Left hindlimb (tissue), 1 donor: ENCODE measurements at places on chromosomes 6 and 20.

- no peak for DNase-seq
These were observed 114.7 kb downstream of the COL9A1 start for GRCh38 chr6:70188202-70188601.

DNA sequence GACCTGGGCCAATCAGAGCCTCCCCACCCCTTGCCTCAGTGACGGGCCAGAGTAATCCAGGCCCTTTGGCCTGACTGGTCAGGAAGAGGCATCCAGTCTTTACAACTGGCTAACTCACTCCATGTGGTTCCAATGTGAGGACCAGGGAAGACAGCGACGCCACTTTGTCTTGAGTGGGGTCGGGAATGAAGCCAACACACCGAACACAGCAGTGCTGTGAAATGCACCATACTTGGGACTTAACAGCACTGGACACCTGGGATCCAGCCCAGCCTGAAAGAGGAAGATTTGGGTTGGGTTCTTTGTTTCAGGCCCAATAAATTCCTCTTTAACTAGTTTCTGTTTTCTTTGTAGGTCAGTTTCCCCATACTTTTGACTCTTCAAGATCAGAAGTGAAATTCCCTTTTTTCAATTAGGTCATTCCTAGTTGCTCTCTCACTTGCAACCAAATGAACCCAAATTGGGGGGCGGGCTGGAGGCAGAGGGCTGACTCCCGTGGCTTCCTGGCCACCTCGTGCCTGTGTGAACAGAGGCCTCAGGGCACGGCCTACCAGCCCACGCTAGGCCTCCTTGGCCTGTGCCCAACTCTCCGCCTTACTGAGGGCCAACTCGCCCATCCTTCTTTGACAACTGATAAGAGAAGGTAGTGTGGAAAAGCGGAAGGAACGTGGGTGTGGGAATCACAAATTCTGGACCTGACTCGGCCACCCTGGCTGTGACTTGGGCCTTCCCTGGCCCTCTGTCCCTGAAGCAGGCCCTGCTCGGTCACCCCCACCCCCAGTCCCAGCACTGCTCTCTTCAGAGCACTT, 17.1 kb downstream of the SULF2 start:
- no peak for DNase-seq

DNA sequence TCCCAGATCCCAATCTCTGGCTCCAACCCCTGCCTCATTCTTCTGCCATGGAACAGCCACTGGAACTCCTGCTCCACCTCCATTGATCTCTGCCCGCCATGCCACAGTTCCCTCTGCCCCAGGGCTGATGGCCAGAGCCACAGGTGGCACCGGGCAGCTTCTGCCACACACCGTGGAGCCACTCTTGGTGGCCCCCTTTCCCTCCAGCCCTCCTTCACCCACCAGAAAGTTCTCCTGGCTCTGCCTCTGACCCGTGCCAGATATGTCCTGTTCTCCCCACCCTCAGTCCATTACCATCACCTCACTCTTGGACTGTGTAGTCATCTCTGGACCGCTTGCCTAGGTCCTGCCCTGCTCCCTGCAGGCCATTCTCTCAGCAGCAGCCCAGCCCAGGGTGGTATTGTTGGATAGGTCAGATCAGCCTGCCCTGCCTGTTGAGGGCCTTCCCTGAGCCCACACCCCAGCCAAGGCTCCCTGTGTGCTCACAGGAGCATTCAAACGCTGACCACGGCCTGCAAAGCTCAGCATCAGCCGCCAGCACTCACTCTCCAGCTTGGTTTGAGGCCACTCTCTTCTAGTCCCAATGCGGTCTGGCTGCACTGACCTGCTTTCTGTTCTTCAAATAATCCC, 16.8 kb upstream of the SYNDIG1 start:
- no peak for DNase-seq

- no peak for DNase-seq
These were observed 159.6 kb downstream of the SASH1 start for GRCh38 chr6:148502083-148502772.

- DNase-seq = peak; percentile 46
These were observed 1.4 kb upstream of the POU3F2 start for GRCh38 chr6:98833057-98833306.

- DNase-seq = no peak
These were observed 3.3 kb upstream of the SLC29A1 start for GRCh38 chr6:44219815-44220784.

GRCh38 chr6:30835576-30835975, 48.7 kb upstream of the DDR1 start:
- DNase-seq = no peak

- DNase-seq = no peak
These were observed 106.4 kb upstream of the KCNG1 start for GRCh38 chr20:51129147-51129776.

DNA sequence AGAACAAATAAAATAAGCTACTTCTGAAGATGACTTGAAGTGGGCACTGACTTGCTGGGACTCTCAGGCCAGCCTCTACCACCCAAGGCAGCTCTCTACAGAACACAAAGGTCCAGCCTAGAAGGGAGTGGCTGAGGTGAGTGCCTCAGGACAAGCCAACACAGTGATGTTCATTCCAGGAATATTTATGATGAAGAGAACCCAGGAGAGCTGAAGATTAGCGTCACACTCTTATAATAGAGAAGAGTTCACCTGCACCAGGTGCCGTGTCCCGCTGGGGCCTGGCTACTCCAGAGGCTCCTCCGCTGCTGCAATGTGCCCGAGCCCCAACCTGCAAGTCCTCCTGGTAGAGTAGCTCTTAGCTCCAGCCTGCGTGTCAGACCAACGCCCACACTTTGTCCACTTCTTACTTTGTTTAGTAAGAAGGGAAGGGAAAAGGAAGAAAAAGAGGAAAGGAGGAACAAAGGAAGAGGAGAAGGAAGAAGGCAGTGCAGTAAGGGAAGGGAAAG, 182.4 kb upstream of the QKI start:
- DNase-seq = no peak

DNA sequence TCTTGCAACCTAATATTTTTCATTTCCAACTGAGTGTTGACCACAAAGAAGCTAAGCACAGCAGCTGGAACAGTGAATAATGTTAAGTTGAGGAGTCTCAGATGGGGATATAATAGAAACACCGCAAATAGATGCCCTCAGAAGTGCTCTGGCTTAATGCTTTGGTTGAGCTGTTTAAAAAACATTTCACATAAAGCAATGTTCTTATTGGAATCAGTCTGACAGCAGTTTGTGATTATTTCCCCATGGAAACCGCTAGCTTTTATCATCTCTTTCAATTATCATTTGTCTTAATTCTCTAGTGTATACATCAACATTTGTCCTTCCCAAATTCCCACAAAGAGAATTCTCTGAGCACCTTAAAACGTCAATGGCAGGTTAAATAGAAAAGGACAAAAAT, 30.8 kb downstream of the METTL24 start:
- no peak for DNase-seq

- DNase-seq = no peak
These were observed 130.7 kb downstream of the AIG1 start for GRCh38 chr6:143191361-143191760.

- peak; percentile 36 for DNase-seq
These were observed 2.2 kb upstream of the STXBP5 start for GRCh38 chr6:147201885-147202515.

GRCh38 chr20:24461848-24462247, 7.6 kb upstream of the SYNDIG1 start:
- DNase-seq = no peak

DNA sequence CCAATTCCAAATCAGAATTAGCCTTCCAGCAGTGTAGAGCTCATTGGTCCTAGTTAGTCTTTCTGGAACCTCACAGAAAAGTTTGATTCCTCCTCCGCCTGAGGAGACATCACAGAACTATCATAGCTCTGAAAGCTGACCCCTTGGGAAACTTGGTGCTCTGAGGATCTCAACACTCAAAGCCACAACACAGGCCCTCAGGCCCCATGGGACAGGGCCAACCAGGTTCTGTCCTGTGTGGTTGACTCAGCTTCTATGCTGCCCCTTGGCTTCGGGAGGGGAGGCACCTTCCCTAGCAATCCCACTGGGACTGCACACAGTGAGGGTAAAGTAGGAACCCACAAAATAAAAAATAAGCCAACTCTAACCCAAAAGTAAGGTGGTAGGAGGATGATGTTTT, 237.5 kb upstream of the ECI2 start:
- no peak for DNase-seq

DNA sequence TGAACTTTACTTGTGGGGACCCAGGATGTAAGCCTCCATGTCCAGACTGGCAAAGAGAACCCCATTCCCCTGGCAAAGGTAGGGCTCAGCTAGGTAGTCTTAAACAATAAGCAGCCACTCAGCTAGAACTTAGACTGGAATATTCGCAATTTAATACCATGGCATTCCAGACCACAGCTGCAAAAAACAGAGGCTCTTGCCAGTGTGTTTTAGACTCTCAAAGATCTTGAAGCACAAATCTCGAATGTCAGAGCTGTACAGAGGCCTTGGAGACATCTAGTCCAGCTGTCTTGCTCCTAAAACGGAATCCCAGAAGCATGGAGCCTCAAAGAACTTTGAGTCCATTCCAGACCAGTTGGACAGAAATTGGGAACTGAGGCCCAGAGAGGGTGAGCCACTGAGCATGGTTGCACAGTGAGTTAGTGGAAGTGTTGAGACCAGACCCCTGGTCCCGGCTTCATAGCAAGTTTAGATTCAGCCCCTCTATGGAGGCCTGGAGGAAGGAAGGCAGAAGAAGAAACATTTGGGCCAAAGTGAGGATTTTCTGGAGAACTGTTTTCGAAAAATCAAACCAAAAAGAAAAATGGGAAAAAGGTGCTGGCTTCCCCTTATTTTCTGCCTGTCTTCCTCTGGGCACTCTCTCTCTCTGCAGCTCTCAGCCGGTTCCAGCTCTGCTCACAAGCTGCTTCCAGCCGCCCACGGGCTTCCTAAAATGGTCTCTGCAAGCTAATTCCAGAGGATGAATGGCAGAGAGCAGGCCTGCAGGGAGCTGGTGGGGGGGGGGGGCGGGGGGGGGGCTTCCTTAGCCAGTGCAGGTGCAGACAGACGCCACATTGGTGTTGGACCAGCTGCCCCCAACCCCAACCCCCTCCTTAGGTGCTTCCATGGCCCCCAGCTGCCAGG, 32.4 kb downstream of the AAR2 start:
- no peak for DNase-seq

GRCh38 chr6:164095056-164095455, 680.5 kb downstream of the QKI start:
- no peak for DNase-seq

- DNase-seq = no peak
These were observed 7.0 kb downstream of the BIRC7 start for GRCh38 chr20:63242736-63243135.

- DNase-seq = no peak
These were observed 20.4 kb downstream of the DSTN start for GRCh38 chr20:17590245-17590644.

DNA sequence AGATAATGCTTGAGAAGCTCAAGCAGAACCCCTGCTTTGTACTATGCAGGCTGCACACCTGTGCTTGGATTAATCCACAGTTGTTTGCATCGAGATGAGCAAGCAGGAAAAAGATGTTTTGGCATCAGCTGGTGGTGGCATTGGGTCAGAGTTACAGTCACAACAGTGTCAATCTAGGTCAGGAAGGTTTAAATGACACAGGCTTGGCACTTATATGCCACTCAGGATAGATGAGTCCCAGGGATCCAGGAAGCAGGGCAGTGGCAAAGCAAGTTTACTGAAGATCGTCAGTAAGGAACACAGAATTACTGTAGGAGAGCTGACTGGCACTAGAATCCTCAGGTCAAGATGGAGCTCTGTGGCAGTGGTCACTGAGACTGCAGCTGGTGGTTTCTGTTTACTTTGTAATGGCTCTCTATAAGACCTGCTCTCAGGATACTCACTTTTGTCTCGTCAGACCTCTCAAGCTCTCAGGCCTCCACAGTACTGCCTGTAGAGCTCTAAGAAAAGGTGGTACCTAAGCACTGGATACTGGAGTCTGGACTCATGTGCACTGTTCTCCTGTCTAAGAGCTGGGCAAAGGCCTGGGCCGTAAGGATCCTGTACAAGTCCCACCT, 110.1 kb upstream of the HS3ST5 start:
- DNase-seq = no peak

DNA sequence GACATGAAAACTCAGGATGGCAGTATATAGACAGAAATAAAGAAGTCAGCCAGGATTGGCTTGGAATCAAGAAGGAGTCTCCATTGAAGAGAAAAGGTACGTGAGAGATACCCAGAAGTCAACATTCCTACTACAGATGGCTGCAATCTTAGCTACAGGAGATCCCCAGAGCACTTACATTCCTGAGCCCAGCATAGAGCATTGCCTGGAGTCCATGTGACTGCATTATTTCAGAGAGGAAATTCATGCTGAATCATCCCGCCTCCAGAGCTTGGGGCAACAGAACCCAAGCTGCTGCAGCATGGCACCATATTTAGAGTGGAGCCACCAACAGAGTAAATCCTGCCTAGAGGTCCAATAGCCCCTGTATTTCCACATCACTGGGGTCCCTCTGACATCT, 125.0 kb upstream of the GRIK2 start:
- no peak for DNase-seq

- DNase-seq = no peak
These were observed 222.4 kb downstream of the TFAP2C start for GRCh38 chr20:56851552-56851951.

DNA sequence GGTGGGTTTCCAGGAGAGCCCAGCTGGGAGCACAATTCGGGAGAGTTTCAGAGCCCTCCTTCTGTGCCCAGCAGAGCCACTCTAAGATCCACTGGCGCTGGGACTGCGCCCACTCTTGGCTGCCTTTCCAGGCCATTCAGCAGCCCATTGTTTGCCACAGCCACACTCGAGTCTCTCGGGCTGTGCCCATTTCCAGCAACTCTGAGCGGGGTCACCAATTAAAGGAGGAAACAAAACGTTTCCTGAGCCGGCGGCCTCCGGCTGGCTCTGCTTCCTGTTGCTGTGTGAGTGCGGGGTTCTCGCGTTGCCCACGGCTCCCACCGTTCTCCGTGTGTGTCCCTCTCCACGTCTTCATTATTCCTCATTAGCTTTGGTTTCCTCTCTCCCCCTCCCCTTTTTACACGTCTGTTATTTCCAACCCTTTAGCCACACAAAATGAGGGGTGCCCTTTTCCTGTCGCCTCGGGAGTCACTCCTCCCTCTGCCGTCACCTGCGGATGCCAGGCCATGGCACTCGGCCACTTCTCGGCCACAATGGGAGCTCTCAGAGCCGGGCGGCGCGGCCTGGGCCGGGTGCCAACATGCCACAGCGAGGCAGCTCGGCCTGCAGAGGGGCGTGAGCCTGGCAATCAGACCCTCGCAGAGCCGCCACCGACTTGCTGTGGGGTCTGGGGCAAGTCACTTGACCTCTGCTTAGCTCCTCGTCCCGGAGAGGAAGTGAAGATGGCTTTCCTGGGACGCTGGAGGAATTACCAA, 94.3 kb upstream of the NKX2-2 start:
- DNase-seq = peak; percentile 40
